ENCODE measurements at places on chromosomes 3 and 15.
A peak's percentile ranks its signal among the peaks of the same experiment; 100 is the strongest.

DNA sequence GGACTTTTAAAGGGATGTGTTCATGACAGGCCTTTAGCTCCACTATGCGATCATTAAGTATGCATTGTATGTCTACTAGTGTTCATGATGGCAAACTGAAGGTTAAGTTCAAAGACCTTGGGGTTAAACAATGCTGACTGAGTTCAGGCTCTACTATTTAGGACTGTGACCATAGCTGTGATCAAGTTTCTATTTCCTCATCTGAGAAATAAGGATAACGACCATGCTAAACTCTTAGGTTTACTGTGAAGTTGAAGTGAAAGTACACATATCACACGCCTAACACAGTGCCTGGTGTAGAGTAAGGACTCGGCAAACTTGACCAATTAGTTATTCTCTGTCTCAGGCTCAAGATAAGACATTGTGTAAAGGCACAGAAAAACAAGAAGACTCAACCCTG, 243.2 kb downstream of the MBNL1 start:
- DNase-seq, result no peak

- DNase-seq, result no peak
Observed at GRCh38 chr3:15795651-15796308, 2.0 kb downstream of the ANKRD28 start.

DNA sequence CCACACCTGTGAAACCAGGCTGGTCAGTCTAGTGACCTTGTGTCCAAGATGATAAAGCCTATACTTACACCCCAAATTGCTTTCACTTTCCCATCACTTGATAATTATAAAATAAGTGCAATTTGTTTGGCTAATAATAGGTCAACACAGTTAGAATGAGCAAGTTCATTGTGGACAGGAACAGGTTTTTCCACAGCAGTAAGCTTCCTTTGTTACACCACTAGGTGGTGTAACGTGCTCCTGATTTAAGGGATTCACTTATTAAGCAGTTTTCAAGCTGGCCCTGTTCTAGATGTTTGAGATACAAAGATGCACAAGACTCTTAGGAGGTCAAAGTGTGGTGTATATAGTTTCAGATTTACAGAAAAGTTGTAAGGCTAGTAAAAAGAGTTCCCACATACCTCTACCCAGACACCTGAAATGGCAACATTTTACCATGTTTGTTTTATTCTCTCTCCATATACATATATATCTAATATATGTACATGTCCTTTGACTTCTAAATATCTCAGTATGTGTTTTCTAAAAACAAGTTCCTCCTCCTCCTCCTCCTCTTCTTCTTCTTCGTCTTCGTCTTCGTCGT, 6.8 kb upstream of the MFSD1 start:
- DNase-seq, result no peak

GRCh38 chr3:32544894-32545293, 25.8 kb downstream of the DYNC1LI1 start:
- DNase-seq, result no peak

- DNase-seq, result no peak
Observed at GRCh38 chr15:39591141-39591895, 10.4 kb downstream of the THBS1 start.

DNA sequence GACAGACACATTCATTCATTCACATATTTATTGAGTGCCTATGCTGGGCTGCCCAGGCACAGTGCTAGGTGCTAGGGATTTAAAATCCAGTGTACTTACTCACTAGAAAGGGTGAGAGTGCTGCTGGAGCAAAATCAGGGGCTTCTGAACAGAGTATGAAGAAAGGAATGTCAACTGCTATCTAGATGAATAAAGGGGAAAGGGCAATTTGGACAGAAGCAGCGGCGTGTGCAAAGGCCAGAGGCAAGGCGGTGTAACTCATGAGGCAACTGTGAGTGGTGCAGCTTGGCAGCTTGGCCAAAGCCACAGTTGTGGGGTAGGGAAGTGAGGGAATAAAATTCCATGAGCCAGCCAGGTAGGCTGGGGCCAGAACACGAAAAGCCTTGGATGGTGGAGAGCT, 76.7 kb downstream of the RAD18 start:
- no peak for DNase-seq

- DNase-seq, result no peak
Observed at GRCh38 chr15:31247404-31247803, 79.2 kb upstream of the KLF13 start.

DNA sequence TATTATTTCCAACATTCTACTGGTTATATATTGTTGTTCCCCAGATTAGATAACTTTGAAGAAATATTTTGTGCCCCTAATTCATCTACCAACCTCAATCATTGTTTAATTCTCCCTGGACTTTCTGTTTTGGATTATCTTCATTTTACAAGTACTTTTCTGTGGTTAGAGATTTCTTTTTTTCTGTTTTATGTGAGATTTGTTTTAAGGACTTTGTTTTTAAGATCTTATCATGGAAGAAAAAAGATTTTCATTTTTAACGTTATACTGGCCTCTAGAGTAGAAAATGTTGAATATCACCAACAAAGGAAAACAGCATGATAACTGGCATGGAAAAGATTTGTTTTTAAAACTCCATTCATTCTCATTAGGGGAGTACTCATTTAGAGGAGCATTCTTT, 210.9 kb upstream of the KCNMB2 start:
- peak; percentile 15 for DNase-seq

GRCh38 chr3:88168171-88168570, 18.4 kb downstream of the C3orf38 start:
- no peak for DNase-seq

GRCh38 chr3:123757281-123757940, 126.7 kb downstream of the MYLK start:
- DNase-seq, result no peak

- no peak for DNase-seq
Observed at GRCh38 chr3:50340147-50340447, 539 bp downstream of the RASSF1 start.

- no peak for DNase-seq
Observed at GRCh38 chr3:105518203-105518602, 151.5 kb downstream of the ALCAM start.

DNA sequence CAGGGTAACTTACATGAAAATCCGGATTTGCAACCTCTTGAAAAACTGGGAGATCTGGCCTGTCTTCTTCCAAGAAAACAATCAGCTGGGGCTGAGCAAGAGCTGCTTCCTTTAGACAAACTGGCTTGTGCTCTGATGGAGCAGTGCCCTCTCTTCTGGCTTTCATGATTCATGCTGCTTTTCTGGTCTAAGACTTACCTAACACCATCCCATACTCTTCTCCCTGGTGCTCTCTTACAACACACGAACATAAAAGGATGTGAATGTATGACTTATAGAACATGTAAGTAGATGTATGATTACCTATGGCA, 9.9 kb downstream of the TJP1 start:
- no peak for DNase-seq

DNA sequence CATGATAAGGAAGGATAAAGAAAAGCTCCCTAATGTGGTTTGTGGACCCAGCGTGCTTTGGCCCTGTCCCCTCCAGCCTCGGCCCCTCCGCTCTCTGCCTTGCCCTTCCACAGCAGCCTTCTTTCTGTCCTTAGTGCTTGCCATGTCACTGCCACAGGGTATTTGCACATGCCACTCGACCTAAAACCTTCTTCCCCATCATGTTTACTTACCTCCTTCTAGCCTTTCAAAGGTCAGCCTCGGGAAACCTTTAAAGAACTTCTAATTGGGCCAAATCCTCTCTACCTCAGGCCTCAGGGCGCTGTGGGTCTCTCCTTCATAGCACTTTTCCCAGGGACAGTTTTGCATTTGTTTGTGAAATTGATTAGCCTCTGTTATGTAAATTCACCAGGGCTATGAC, 73.0 kb downstream of the SCN11A start:
- no peak for DNase-seq

DNA sequence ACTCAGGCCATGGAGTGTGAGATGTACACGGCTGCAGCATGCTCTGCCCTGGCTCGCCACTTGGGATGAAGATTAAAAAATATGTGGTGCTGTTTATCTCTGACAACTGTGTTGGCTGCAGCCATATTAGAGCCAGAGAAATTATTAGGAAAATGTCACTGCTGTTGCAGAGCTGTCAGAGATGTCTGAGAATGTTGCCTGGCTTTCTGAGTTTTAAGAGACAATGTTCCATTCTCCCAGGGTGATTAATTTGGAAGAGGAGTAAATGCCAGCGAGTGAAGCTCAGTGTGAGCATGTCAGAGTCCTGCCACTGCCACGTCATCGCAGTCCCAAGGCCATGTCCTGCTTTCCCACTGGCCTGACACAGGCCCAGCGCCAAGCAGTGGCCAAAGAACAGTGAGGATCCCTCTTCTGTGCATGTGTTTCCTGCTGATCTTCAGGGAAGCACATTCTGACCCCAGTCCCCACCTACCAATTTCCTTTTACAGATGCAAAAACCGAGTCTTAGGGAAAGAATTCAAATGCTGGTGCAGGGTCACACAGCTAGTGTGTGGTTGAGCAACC, 370.9 kb downstream of the GABRG3 start:
- no peak for DNase-seq

DNA sequence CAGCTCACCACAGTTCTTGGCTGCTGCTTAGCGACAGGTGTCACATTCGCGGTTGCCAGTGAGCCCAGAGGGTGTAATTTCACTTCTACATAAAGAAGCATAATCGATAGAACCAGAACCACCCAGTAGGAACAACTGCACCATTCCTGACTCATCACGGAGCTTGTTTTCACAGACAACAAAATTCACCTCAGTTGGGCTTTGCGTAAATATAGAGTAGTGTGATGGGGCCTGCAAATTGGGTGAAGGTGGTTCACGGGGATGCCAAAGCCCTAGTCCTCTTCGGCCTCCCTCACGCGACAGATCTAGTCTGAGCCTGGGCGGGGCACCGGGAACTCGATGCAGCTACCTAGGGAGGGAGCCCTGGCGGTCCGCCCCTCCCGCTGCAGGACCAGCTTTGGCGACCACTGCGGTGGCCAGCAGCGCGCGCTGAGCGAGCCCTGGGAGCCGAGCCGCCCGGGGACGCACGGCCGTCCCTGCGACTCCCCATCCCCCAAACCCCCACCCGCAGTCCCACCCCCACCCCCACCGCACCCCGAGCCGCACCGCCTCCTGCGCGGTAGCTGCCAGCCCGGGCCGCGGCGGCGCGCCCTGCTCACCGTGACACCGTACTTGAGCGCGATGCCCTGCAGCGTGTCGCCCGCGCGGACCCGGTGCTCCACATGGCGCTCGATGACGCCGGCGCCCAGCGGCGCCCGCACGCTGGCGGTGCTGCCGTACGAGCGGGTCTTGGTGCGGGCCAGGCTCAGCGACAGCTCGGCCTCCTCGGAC, 519 bp downstream of the LYSMD2 start:
- no peak for DNase-seq

DNA sequence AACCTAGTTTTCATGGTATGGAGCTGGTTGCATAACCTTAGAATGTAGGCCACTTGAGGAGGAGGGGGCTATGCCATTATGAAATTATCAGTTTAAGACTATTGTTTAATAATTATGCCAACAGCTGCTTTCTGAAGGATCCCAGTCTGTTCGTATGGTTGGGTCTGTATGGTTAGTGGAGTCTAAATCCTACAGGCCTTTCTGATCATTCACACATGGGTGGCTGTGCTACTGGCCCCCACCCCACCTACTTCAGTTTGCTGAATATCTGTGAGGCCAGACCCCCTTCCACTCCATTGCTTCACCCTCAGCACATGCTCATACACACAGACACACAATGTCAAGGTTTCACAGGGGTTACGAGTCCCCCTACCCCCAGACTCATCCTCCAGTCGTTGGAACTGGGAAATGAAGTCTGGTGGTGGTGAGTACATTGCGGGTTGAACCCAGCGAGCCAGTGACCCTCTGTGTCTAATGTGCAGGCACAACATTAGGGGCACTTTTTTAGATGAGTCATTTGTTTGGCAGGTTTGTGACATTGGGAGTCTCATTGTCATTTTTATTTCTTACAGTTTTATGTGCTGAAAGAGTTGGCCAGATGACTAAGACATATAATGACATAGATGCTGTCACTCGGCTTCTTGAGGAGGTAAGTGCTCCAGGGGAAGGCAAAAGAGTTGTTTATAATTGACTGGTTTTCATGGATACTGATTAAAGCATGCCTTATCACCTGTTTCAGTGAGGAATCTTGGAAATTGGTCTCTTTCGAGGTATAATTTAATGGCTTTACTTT, 85.3 kb downstream of the TRAK1 start:
- DNase-seq, result no peak

GRCh38 chr3:107775974-107776373, 253.2 kb downstream of the BBX start:
- no peak for DNase-seq

DNA sequence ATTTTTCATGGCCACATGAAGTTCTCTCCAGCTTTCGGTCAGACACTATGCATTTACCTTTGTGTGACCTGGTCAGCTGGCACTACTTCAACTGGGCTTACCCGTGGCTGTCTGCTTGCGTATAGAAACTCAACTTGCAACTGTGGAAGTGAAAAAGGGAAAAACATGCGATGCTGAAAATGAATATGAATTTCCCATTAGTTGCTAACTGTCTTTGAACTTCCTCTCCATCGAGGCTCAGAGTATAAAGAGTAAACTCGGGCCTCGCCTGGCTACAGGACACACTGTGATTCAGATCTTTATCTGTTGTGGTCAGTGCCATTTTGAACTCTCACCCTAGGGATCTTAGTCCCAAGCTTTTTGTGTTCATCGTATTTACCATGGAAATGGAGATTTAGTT, 26.8 kb downstream of the NFKBIZ start:
- no peak for DNase-seq

GRCh38 chr3:50008931-50009330, 69.0 kb downstream of the RBM6 start:
- no peak for DNase-seq

DNA sequence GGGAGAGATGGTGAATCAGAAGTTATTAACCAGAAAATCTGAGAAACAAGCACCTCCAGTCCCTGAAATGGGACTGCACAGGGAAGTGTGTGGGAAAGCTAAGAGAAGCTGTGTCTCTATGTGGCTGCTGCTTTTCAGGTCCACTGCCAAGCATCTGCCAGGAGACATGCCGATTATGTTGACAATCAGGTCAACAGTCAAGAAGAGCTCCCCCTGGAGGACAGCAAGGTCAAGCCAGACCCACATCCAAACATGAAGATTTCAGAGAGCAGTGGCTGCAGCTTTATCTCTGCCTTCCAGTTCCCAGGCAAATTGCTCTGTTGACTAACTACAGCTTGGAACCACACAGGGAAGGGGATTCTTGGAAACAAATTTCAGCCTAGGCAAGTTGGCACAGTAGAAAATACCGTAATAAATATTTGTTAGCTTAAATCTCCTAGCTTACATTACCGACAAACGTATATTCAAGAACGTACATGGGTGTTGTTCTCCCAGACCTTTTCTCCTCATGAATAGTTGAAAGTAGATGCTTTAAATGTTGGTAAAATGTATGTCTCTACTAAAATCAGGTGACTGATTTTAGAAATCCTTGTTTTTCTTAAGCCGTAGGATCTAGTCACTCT, 394.5 kb upstream of the RARB start:
- DNase-seq, result no peak

- no peak for DNase-seq
Observed at GRCh38 chr15:66193066-66193465, 60.5 kb downstream of the MEGF11 start.

Data from AG04450 (cell line).